ENCODE measurements at places on chromosomes 5 and 9. TPM values are rescaled to one million over a fixed set of nuclear protein-coding genes. Genes with fewer than 3 reads are reported as not detected.

The TNFSF8 gene
- total RNA-seq = not detected

The CCNJL gene
- 2.3 TPM for total RNA-seq

The ZBTB5 gene
- total RNA-seq = 12.0 TPM

The ANGPTL2 gene
- total RNA-seq = 36.3 TPM

The PLCXD3 gene
- total RNA-seq = 0.20 TPM

The PFN3 gene
- not detected for total RNA-seq

The FBLL1 gene
- total RNA-seq = 1.7 TPM

The BAAT gene
- total RNA-seq = not detected

The WDR38 gene
- 0.12 TPM for total RNA-seq

The HARS1 gene
- 52.0 TPM for total RNA-seq

The PCDHB3 gene
- 0.12 TPM for total RNA-seq

The MAMDC2 gene
- total RNA-seq = not detected

The MYOZ3 gene
- 0.78 TPM for total RNA-seq

The FCHO2 gene
- total RNA-seq = 12.0 TPM

The TGFBI gene
- 1,163 TPM for total RNA-seq

The SV2C gene
- total RNA-seq = under 0.01 TPM

The SLC34A3 gene
- total RNA-seq = not detected

The ANKRD33B gene
- 0.36 TPM for total RNA-seq

The GFPT2 gene
- 13.9 TPM for total RNA-seq

The SMIM33 gene
- total RNA-seq = not detected

The SLC1A1 gene
- total RNA-seq = 6.0 TPM

The LCN6 gene
- total RNA-seq = not detected

The IFNB1 gene
- total RNA-seq = not detected

The ARID3C gene
- total RNA-seq = not detected

The ZNF169 gene
- total RNA-seq = 2.2 TPM

The ZCCHC9 gene
- total RNA-seq = 25.0 TPM

The FIBCD1 gene
- total RNA-seq = 15.6 TPM

The HK3 gene
- total RNA-seq = not detected

The ARL15 gene
- total RNA-seq = 9.7 TPM

The DDX4 gene
- total RNA-seq = not detected

The NRG2 gene
- total RNA-seq = 1.9 TPM

The EFCAB9 gene
- not detected for total RNA-seq

The FBP2 gene
- total RNA-seq = not detected

The ANKRD20A1 gene
- not detected for total RNA-seq

The IL9 gene
- not detected for total RNA-seq

The CATSPER3 gene
- total RNA-seq = not detected

The CA9 gene
- 82.4 TPM for total RNA-seq

The EIF4E1B gene
- not detected for total RNA-seq
